ENCODE measurements at places on chromosomes 2 and 18. TPM values are rescaled to one million over a fixed set of nuclear protein-coding genes. Genes with fewer than 3 reads are reported as not detected.

DNA sequence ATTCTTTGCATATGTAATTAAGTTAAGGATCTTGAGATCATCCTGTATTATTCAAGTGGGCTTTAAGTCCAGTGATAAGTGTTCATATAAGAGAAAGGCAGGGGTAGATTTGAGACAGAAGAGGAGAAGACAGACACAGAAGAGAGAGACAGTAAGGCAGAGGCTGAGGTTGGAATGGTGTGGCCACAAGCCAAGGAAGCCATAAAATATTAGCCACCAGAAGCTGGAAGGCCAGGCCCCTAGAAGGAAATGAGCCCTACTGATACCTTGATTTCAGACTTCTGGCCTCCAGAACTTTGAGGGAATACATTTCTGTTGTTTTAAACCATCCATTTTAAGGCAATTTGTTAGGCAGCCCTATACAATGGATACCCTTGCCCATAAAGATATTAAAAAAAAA, 66.9 kb upstream of the DLX2 start:
- DNase-seq = no peak

DNA sequence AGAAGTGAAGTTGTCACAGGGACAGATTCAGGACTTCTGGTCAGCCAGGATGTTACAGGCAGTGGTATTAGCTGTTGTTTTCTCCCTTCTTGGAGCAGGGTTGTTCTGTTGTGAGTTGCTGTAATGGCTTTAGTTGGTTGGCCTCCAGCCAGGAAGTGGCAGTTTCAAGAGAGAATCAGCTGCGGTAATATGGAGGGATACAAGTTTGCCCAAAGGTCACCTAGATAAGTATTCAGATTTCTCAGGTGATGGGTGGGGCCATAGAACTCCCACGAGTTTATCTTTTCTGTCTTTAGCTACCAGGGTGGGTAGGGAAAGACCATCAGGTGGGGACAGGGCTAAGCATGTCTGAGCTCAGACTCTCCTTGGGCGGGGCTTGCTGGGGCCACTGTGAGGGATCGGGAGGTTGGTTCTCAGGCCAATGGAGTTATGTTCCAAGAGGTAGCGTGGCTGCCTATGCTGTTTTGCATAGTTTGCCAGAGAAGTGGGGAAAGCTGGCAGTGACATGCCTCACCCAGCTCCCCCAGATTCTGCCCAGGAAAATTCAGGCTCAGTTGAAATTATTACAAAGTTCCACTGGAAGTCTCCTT, 640.4 kb upstream of the CHAC2 start:
- no peak for DNase-seq

DNA sequence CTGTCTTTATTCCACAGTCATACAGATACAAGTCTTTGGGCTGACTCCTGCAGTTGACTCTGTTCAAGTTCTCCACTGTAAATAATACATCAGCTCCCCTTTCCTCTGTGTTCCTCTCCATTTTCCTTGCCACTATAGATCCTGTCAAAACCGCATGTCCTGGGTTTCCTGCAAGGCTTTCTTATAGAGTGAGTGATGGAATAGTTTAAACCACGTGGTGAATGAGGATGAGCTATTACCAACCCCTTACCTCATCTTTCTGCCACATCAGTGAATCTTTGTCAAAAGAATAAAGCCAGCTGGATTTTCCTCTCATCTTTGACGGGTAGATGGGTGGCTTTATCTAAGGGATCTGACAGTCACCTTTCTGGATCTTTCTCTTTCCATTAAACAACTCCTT, 3.9 kb upstream of the GALNT14 start:
- DNase-seq = no peak

DNA sequence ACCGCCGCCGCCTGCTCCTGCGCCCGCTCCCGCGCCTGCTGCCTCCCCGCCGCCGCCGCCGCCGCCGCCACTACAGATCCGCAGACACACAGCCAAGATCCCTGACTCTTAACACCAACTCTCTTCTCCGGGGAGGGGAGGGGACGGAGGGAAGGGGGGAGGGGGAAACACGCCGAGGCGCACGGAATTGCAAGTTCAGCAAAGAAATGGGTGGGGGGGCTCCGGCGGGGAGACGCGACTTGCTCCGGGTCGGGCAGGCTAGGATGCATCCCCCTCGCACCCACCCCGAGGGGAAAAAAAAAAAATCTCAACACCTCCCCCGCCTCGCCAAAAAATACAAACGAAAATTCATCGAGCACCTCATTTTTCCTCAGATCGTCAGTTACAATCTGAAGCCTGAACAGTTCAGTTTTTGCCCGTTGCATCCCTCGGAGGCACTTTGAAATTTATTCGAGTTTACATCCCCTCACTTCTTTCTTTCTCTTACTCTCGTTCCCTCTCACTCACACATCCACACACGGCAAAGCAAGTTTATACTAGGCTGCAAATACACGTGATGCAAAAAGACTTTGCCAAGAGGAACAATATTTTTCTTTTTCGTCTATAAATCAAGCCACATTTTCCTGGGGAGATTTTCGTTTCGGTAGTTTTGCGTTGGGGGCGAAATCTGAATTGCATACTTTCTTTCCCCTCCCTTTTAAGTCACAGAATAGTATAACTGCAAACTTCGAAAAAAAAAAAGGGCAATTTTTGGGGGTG, at the start of gene TCF4:
TSS of gene TCF4 (minus strand) at position 82 of the 759 bp plus-strand sequence. CDS start 1,076 bp downstream, outside the sequence.
- DNase-seq = peak; percentile 67

- no peak for DNase-seq
These were observed 336.5 kb downstream of the TNS1 start for GRCh38 chr2:217666338-217666737.

Gene TMEM178A
- not detected for polyA plus RNA-seq

Gene MROH2A
- not detected for polyA plus RNA-seq
